ENCODE measurements at places on chromosomes 5 and 9. TPM values are rescaled to one million over a fixed set of nuclear protein-coding genes. Genes with fewer than 3 reads are reported as not detected.

GRCh38 chr5:147162740-147163139 is 72.1 kb upstream of the STK32A start:
- no peak for DNase-seq

DNA sequence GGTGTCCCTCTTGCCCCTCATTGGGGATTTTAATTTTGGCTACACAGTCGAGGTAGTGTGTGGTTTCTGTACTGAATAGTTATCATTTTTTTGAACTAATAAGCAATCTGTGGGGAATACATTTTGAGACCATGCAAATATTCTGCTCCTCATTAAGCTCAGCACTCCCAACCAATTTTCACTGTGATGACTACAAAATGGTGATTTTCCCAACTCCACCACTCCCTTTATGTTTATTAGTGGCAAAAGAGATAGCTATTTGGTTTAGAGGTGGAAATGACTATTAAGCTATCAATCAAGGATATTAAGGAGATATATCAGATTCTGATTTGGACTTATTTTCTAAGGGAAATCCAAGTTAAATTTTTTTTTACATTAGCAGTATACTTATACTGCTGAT is 62.9 kb downstream of the FOCAD start:
- DNase-seq: no peak

GRCh38 chr5:103943230-103943629 is 380.6 kb upstream of the NUDT12 start:
- DNase-seq: no peak

DNA sequence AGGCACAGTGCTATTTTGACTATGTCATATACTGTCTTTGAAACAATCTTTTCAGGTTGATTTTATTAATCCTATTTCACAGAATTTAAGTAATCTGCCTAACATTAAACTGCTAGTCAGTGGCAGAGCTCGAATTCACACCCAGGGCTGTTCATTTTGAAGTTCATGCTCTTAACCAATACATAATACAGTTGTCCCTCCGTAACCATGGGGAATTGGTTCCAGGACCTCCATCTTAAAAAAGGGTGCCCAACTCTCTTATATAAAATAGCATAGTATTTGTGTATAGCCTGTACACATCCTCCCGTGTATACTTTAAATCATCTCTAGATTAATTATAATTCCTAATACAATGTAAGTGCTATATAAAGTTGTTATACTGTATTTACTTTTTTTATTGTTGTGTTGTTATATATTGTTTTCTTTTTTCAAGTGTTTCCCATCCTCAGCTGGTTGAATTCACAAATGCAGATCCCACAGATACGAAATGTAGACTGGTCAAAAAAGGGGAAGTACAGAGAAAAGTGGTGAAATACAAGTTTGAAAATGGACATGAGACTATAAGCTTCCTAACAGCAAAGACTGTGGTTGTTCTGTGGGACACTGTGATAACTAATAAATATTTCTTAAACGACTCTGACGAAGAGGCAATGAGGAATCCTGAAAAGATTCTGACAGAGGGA is 18.3 kb downstream of the RFX3 start:
- DNase-seq: no peak

DNA sequence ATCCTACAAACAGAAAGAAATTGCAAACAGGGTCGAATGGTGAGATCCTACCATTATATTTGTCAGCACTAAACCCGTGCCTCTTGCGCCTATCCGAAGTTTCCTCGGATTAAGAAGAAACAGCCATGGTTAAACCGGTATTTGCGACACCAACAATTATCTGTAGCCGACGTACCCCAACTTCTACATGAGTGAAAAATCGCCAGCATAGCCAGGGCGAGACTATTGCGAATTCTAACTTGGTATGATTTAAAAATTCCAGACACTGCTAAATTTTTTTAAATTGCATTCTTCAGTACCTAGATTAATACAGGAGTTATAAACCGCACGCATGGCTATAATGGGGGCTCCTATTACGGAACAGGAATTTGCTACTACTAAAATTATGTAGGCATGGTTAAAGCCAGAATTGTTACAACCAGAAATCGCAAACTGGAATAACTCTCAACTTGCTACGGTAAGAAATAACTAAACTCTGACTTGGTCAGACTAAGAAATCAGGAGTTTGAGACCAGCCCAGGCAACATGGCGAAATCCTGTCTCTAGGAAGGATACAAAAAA is 25.3 kb upstream of the ANXA2R start:
- DNase-seq: peak; percentile 30

DNA sequence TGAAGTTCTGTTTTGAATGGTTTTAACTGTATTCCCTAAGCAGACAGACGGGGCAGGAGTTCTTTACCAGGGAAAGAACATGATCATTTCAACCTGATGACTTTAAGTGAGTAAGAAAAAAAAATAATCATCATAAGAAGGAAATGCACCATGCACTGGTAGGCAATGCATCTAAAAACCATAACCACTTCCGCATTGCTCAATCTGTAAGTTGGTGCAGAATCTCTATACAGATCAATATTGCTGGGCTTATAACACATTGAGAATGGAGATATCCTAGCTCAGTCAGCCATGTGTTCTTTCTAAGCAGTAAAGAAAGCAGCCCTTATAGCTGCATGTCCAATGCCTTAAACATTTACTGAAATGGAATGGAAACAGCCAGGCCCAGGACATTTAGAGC is 407.1 kb upstream of the DMAC1 start:
- no peak for DNase-seq

The LCN15 gene
- total RNA-seq: not detected

DNA sequence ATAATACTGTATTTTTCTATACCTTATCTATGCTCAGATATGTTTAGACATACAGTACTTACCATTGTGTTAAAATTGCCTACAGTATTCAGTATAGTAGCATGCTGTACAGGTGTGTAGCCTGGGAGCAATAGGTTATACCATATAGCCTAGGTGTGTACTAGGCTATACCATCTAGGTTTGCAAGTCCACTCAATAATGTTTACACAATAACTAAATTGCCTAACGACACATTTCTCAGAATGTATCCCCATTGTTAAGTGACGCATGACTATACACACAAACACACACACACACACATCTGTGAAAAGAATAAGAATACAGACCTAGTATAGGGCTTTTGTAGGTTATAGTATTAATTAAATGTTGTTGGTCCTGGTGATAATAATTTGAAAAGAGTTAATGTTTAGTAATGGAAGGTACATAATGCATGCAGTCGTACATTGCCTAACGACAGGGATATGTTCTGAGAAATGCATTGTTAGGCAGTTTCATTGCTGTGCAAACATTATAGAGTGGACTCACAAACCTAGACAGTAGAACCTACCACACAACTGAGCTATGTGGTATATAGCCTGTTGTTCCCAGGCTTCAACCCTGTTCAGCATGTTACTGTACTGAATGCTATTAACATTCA is 13.6 kb downstream of the TDRD7 start:
- DNase-seq: no peak

DNA sequence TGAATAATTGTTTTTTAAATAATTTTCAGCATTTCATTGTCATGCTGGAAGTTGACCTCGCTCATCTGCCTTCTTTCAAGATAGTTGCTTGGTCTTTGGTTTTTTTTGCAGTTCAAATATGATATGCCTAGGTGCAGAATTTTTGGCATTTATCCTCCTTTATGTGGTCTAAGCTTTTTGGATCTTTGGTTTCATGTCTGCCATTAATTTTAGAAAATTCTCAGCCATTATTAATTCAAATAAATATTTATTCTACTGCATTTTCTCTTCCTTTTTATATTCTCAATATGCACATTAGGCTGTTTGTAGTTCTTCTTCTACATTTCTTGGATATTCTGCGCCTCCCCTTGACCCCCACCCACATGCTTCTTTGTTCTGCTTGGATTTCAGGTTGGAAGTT is 63.6 kb downstream of the PHF2 start:
- no peak for DNase-seq

The SLC36A3 gene
- total RNA-seq: not detected

DNA sequence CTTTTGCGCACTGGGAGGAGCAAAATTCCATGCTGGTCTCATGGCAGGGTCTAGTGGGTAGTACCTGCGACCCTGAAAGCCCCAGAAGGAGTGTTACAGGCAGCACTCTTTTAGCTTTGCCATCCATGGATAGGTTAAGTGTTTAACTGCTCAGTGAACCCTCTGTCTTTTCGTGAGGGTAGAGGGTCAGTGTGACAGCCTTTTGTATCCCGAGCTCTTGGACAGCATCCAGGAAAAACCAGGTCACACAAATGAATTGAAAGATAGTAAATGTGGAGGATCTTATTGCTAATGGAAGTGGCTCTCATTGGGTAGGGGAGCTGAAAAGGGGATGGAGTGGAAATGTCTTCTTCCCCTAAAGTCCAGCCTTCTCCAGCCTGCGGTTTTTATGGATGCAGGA is 57.8 kb upstream of the CCDC112 start:
- no peak for DNase-seq

The RASEF gene
- total RNA-seq: 0.08 TPM

- no peak for DNase-seq
These were observed 189.0 kb upstream of the DAP start for GRCh38 chr5:10949856-10950630.

DNA sequence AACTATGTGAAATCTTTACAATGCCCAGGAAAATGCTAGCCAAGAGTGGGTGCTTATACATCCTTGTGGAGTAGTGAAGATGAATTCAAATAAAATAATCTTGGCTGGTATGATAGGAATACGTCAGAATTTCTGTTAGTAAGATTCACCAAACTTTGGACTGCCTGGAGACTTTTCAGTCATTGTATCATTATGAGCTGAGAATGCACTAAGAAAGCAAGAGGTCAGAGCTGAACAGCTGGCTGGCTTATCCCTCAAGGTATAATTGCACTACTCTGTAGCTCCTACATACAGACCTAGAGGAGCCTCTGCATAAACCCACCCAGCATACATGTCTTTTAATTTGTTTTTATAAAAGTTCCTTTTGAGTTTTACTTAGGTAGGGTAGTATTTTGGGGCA is 568.5 kb upstream of the RIOK2 start:
- DNase-seq: no peak
